ENCODE measurements at places on chromosomes 16 and 17.
A peak's percentile ranks its signal among the peaks of the same experiment; 100 is the strongest.

DNA sequence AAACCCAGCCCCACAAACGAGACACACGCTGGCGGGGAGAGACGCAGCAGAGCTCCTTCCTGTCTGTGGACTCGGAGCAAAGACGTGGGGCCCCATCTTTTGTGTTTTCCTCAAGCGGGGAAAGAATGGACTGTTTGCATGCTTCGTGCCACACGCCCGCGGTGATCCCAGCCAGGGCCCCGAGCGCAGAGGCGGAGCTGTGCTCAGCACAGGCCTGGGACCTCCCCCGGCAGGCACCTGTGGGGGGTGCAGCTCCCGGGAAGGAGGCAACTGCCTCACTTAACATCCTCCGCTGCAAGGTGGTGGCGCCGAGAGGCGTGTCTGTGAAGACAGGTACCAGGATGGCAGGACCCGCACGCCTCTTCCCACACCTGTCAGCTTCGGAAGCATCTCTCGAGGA, 19.1 kb downstream of the TRARG1 start:
- DNase-seq = peak; percentile 82

DNA sequence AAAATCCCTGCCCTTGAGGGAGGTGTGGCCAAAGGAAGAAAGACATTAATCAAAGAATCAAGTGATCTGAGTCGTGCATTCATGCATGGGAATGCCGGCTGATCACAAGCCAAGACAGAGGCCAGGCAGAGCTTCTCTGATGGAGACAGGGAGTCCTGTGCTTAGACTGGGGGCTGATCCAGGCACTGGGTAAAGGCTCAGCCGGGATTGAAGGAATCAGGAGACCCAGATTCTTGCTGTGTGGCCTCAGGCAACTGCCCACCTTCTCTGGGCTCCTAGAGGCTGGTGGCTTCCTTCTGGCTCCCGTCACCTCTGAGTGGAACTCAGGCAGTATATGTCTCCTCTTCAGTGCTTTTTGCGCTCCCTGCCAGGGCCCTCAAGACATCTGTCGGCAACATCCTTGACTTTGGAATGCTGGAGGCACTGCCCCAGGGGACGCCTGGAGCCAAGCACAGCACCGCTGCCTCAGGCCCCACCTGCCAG, 17.7 kb downstream of the RAI1 start:
- DNase-seq = no peak

GRCh38 chr17:80195671-80196529, 24.2 kb downstream of the SGSH start:
- DNase-seq = peak; percentile 76

- no peak for DNase-seq
These were observed 2.7 kb upstream of the NFE2L1 start for GRCh38 chr17:48045316-48046001.

DNA sequence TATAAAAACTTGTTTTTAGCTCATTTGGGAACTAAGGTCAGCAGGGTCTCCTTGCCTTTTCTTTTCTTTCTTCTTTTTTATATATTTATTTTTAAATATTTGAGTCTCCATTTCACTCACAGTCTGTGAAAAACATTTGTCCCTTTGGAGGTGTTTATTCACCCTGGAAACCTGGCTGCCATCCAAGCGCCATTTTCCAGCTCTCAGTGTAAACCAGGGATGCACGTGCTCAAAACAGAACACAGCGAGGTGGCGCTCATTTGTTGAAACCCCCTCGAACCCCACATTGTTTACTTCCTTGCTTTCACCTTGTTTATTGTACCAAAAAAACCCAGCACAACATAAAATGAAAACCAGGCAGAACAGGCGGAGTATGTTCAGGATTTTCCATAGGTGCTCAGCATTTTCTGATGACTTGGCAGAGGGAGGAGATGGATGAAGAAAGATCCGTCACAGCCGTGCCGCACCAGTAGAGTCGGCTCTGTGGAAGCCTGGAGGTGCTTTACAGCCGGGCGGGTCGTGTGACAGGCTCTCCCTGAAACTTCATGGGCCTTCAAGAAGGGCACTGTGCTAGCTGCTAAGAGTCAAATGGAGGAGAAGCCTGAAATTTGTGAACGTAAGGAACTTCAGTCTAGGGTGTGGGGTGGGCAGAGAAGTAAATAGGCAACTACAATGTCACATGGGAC, 284.4 kb downstream of the FOXL1 start:
- DNase-seq = no peak

DNA sequence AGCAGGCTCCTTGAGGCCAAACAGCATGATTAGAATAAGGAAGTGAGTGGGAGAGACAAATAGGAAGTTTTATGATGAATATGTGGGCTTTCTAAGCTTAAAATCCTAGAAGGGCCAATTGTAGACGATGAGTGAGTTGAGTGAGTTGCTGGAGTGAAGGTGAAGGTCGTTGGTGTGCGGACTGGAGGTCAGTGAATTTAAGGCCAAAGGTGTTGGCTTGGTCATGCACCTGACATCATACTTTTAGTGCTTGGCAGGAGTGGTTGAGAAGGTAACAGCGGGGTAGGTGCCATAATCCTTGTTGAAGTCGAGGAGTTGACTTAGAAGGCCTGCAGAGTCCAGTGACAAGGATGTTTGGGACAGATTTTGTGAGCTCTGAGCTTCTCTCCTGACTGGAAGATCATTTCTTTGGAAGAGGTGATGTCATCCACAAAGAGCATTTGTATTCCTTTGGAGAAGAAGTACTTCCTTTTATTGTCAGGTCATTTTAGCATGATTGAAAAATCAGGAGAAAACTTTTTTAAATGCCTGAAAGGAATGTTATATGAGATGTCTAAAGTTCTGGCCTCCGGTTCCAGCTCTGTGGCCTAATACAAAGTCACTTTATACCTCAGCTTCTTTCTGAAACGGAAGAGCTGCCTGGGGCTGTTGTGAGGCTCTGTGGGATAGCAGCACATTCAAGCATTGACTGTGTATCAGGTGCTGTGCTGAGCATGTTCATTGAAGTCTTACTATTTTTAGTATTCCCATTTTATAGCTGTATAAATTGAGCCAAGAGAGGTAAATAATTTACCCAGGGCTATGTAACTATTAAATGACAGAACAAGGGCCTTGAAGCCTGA, 53.6 kb upstream of the TBX2 start:
- no peak for DNase-seq

- DNase-seq = no peak
These were observed 18.8 kb downstream of the CLUAP1 start for GRCh38 chr16:3519581-3519980.

DNA sequence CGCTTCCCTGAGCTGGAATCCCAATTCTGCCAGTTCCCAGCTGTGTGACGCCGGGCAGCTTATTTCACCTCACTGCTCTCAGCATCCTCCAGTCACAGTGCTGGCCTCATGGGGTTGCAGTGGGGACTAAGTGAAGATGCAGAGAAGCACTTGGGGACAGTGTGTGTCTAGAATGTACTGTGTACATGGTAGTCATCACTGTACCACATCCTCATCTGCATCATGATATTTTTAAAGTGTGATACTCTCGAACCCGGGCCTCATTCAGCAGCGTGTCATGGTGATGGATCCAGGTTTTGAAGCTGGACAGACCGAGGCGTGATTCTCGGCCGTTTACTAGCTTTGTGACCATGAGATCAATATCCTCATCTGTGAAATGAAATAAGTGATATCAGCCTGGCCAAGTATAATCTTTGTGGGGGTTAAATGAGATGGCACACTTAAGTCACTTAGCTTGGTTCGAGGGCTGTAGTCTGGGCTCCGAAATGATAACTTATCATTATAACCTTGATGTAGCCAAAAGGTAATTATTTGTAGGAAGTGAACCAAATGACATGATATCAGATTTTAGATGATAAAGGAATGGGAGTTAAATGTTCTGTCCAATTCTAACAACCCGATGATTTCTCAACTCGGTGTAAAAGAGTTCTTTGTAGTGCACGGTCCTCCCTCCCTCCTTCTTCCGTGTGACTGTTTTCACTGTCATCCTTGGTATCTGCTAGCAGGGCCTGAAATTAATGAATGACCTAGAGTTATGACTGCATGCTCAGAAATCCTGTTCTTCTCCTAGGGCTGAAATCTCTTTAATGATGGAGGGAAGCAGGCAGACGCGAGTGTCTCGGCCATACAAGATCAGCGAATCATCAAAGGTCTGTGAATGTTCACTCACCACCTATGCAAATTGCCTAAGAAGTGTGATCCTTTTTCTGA, 2.0 kb downstream of the KLHL36 start:
- DNase-seq = no peak

DNA sequence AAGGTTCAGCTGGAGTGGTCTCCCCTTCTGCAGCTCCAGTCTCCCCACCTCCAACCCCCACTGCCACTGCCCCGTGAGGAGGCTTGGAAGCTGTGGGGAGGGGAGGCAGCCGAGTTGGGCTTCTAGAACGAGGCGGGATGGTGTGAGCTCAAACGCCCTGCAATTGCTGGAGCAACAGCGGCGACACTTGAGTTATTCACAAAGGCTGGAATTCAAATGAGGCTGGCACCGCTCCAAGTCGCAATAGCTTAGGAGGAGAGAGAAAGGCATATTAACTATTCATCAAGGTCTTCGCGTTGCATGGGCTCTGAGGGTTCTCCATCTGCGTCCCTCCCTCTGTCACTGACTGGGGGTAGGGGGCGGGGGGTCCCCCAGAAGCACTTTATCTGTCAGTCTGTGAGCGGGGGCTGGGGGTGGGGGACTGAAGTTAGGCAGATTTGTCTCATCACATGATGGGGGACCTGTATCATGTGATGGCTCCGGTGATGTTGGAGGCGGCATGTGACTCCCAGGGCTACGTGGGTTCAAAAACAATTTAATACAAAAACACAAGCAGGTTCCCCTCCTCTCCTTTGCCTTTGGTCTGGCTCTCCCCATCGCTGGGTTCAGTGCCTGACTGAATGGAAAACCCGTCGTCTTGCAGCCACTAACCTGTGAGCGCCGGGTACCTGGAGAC, 70.5 kb downstream of the RBBP6 start:
- peak; percentile 67 for DNase-seq

DNA sequence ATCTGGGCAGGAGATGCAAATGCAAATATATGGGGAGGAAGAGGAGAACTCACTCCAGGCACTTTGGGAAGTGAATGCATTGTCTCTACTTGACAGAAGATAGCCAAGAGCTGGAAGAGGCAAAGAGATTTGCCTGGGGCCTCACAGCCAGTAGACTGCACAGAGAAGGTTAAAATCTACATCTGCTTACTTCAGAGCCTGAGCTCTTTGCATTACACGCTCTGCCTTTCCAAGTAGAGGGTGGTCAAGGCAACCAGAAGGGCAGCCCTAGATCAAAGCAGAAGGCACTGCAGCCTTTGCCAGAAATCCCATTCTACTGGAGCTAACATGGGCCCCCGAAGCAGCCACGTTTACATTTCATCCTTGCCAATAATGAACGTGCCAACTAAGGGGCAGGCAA, 407.2 kb upstream of the CCL2 start:
- no peak for DNase-seq

DNA sequence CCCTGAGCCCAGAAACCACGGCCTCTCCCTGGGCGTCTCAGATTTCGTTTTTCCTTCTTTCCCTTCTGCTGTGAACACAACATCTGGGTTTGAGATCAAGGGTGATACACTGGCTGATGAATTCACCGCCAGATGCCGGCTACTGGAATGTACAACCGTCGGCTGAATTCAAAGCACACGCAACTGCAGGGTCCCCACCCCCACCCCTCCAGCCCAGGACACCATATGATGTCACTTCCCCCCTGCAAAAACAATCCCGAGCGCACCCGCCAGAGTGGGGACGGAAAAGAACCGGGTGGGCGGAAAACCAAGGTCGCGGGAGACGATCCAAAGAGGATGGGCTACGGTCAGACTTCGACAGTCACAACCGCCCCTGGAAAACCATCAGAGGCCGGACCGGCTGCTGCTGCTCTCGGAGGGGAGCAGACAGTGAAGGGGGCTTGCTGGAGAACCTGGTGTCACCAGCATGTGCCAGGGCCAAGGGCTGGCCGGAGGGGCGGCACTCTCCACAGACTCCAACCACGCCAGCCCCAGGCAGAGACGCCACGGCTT, 23.3 kb downstream of the CEP295NL start:
- DNase-seq = no peak

- DNase-seq = no peak
These were observed 20.9 kb downstream of the AKTIP start for GRCh38 chr16:53482123-53482522.

DNA sequence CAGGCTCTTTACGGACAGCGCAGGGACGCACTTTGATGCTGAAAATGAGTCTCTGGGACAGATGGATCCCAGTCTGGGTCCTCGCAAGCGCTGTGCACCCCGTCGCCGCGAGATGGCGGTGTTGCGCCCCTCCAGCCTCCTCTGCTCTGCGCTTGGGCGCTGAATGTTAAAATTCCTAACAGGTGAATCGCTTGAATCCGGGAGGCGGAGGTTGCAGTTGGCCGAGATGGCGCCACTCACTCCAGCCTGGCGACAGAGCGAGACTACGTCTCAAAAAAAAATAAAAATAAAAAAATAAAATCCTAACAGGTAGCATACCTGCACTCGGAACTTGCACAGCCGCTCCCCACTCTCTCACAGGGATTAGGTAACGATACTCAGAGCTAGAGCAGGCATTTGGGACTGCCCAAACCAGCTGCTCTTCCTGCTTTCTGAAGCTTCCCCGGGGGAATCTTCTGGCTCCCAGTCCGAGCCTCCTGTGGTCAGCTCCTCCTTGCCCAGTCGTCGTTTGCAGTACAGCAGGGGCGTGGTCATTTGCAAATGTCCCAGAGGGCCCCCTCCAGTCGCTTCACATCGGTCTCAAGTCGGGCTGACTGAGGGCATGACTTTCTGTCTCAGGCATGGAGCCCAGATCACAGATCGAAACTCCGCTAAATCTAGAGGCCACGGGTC, 26.2 kb upstream of the OSGIN1 start:
- peak; percentile 88 for DNase-seq

GRCh38 chr17:27207073-27207513, 86.8 kb upstream of the WSB1 start:
- no peak for DNase-seq

- DNase-seq = no peak
These were observed 57.9 kb upstream of the FOXF1 start for GRCh38 chr16:86452451-86452850.

- DNase-seq = no peak
These were observed 782.4 kb upstream of the SOX9 start for GRCh38 chr17:71338396-71338795.
